ENCODE measurements at places on chromosomes 3 and 15.

- no peak for DNase-seq
These were observed 243.1 kb downstream of the GABRG3 start for GRCh38 chr15:27214032-27214431.

GRCh38 chr15:70262171-70262570 is 164.5 kb upstream of the TLE3 start:
- no peak for DNase-seq

GRCh38 chr3:135868801-135869200 is 96.7 kb upstream of the PPP2R3A start:
- DNase-seq, result no peak

GRCh38 chr15:57647791-57648130 is 56.1 kb downstream of the MYZAP start:
- no peak for DNase-seq

- DNase-seq, result no peak
These were observed 74.1 kb upstream of the MAP4 start for GRCh38 chr3:48090166-48090939.
